ENCODE measurements at places on chromosomes 1 and 21.

DNA sequence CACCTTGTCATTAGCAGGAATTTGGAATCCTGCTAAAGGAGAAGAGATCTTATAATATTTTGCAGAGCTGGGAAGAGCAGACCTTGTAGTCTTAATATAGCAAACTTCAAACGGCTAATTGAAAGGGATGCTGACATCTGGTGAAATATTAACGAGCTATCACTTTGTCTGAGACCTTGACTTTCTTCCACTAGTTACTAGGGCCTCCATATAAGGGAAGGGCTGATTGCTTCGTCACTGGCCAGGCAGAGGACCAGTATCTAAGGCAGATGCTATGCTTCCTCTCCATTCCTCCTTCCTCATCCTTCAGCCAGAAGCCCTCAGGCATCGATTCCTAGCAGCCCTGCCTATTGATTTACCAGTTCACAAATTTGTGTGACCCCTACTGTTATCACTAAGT lies 6.0 kb upstream of the VTCN1 start:
- no peak for DNase-seq

GRCh38 chr1:14603645-14604044 lies 5.2 kb downstream of the KAZN start:
- DNase-seq = no peak

GRCh38 chr1:21216835-21217811 lies 40.4 kb upstream of the EIF4G3 start:
- peak; percentile 68 for DNase-seq

DNA sequence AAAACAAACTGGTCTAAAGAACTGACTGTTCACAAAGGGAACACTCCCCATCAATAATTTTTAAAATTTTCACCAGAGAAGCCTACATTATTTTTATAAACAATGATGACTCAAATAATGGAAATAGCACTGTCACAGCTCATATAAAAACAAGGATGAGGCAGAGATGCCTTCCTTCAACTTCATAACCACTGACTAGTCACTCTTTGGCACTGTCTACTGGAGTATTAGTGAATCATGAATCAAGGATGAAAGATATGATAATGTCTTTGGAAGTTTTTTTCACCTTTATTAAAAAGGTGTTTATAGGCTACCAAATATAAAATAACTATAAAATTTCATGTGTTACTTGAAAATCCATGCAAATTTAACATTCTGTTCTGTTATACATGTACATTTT lies 316.9 kb downstream of the VAV3 start:
- no peak for DNase-seq

- DNase-seq = peak; percentile 69
These were observed 8.0 kb upstream of the PLCH2 start for GRCh38 chr1:2468041-2468472.

GRCh38 chr1:212477680-212478466 lies 45.2 kb downstream of the NENF start:
- DNase-seq = no peak

DNA sequence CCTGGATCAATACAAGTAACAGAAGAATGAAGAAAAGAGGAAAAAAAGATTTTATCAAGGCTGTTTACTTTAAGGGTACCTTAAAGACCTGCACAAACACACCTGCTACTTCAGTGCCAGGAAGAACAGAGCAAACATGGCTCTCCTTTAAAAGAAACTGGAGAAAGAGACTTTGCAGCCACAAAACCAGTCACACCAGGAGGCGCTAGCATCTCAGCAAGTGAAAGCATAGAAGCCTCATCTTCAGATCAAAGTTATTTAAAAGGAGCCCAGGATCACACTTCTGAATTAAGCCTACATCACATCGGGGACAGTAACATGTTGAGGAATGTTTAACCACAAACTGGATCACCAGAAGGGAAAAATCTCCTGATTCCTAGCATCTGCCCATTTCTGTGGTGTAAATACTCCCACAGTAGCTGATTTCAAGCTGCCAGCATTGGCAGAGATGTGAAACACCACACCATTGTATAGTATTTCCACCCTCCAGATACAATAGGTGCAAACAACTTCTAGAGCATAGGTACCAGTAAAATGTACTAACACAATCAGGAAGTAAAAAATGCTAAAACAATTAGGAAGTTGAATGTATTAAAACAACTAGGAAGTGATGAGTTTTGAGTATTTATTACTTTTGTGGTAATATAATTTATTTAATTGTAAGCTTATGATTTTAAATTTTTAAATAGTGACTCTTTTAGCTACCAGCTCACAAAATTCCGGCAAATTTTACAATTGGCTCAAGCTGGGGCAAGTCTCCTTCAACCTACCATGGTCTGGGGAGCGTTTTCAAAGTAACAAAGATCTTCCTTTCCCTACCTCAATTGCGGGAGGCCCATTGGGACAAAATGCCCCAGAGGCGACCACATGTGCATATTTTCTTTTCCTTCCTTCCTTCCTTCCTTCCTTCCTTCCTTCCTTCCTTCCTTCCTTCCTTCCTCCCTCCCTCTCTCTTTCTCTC lies 105.3 kb upstream of the CLDN14 start:
- DNase-seq = no peak

DNA sequence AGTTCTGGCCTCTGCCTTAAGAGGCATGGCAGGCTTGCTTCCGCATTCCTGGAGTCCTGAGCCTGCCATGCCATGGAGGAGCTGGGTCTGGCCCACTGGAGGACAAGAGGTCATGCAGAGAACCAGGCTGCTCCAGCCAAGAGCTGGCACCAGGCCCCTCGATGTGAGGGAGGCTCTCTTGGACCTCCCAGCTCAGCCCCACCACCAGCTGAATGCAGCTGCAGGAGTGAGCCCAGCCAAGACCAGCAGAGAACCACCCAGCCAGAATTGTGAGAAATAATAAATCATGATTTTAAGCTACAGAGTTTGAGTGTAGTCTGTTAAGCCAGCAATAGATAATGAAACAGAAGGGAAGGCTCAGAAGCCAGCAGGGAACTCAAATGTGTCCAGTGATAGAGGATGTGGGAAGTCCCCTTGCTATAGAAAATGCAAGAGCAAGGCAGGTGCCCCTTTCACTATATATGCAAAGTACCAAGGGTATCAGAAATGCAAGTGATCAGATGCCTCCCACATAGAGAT lies 118.4 kb downstream of the HIVEP3 start:
- DNase-seq = no peak

- DNase-seq = no peak
These were observed 242.1 kb downstream of the OMA1 start for GRCh38 chr1:58304346-58304975.

- DNase-seq = no peak
These were observed 61.4 kb upstream of the TNFSF18 start for GRCh38 chr1:173112129-173112528.

DNA sequence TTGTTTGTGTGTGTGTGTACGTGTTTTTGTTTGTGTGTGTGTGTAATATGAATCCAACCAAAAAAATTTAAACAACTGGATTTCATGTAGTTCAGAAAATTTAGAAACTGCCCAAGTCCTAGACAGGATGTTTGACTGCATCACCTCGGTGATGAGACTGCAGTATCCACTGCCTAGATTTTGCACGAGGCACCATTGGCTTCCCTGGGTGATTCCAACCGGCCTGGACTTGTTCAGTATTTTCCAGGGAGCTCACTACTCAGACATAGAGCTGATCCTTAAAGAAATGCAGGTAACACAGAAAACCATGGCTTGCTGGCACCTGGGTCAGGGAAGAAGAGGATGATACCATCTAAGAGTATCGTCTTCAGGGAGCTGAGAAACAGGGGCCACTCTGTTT lies 18.2 kb upstream of the KCNK2 start:
- DNase-seq = no peak

DNA sequence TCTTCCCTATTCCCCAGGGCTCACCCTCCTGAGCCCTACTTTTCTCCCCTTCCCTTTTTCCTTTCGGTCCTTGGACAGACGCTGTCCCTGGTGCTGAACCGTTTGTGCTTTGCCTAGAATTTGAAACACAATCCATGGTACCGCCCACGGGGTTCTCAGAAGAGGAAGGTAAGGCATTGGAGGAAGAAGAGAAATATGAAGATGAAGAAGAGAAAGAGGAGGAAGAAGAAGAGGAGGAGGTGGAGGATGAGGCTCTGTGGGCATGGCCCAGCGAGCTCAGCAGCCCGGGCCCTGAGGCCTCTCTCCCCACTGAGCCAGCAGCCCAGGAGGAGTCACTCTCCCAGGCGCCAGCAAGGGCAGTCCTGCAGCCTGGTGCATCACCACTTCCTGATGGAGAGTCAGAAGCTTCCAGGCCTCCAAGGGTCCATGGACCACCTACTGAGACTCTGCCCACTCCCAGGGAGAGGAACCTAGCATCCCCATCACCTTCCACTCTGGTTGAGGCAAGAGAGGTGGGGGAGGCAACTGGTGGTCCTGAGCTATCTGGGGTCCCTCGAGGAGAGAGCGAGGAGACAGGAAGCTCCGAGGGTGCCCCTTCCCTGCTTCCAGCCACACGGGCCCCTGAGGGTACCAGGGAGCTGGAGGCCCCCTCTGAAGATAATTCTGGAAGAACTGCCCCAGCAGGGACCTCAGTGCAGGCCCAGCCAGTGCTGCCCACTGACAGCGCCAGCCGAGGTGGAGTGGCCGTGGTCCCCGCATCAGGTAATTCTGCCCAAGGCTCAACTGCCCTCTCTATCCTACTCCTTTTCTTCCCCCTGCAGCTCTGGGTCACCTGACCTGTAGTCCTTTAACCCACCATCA lies 10.4 kb downstream of the BCAN start:
- peak; percentile 61 for DNase-seq

- no peak for DNase-seq
These were observed 11.5 kb downstream of the RRAGC start for GRCh38 chr1:38848071-38848470.

DNA sequence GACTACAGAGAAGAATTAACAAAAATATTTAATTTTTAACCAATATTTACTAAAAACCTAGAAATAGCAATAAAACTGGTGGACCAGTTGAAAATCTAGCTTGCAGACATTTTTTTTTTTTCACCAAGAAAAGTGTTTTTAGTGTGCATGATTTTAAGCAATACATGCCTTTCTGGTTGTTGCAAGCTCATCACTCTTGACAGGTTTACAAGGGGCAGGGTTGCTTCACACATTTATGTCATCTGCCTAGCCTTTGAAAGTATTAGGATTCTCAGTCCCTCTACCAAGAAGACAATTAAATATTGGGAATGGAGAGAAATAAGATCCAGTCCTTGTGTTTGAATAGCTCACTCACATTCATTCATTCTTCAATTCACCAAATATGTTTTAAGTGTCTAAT lies 53.8 kb upstream of the LYPLAL1 start:
- DNase-seq = no peak

GRCh38 chr21:34688145-34688544 lies 19.4 kb downstream of the CLIC6 start:
- peak; percentile 71 for DNase-seq

DNA sequence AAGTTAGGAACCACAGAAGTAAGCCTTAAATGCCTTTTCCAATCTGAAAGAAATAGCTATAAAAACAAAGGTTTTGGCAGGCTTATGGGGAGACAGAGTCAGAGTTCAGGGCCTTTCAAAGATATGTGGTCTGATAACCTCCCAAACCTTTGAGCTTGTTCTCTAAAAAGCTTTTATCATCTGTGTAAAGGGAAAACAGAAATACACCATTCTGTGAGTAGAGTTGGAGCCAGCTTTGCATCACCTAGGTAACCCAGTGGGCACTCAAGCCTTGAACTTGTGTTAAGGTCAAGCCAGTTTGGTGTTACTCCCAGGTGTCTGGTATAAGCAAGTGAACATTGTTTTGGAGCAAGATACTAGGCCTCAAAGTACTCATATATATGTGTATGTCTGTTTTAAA lies 50.1 kb downstream of the LAMC1 start:
- no peak for DNase-seq

DNA sequence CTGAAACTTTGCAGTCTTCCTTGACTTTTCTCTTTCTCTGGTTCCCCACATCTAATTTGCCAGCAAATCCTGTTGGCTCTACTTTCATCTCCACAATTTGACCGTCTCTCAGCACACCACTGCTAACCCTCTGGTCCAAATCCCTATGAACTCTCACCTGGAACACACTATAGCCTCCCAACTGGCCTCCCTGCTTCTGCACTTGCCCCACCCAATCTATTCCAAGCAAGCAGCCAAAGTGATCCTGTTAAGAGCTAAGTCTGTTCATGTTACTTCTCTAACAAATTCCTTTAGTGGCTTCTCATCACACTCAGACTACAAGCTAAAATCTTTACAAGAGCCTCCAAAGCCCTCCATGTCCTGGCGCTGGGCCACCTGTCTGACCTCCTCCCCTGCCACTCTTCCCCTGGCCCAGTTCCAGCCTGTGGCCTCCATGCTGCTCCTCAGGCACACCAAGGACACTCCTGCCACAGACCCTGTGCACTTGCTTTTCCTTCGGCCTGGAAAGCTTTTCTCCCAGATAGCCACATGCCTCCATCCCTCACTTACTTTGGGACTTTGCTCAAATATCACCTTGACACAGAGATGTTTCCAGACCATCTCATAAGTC lies 104.1 kb downstream of the DTL start:
- DNase-seq = no peak

DNA sequence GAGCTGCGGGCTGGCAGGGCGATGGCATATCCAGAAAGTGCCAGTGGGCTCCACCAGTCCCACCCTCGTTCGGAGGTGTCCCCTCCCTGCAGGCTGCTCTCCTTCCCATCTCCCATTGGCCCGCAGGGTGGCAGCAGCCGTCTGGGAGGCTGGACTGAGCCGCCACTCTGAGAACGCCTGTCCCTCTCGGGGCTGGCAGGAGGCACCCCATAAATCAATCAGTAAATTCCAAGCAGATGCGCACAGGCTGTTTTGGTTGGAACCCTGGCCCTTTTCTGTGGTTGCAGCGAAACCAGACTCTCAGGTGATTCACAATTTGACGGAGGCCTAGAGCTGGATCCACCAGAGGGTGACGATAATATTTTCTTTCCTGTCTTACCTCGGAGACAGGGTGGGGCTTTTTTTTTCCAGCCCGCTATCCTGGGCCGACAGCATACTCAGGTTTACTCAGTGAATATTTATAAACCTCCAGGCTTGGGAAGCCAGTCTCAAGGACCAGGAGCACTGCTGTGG lies 99.7 kb downstream of the GLIS1 start:
- DNase-seq = no peak

DNA sequence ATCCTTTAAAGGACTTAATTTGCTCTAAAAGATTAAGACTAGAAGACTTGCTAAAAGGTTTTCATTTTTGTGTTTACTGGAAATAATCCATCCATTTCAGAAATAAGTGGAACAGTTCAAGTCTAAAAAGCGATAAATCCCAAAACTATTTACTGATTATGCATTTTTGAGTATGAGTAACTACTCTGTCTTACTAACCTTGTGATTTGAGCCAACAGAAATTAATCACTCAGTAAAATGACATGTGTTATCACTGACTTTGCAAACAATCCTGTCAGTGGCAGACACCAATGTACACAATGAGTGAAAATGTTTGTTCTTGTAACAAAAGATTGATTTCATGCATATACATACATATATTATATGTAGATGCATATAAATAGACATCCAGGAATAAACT lies 218.0 kb downstream of the DENND1B start:
- no peak for DNase-seq

All from endothelial cell (in vitro differentiated cells).